ENCODE measurements at places on chromosomes 5 and 9.

GRCh38 chr5:158754018-158754514 lies 345.6 kb downstream of the EBF1 start:
- no peaks in the 10 kb centered on the region for H3K36me3 ChIP-seq
- H3K4me3 ChIP-seq = no peak overlapping the region
- DNase-seq = no peak
- no peaks in the 10 kb centered on the region for H3K27me3 ChIP-seq

GRCh38 chr9:128424268-128424780 lies 3.7 kb downstream of the CERCAM start:
- H3K27ac ChIP-seq = no peak overlapping the region
- DNase-seq = no peak

DNA sequence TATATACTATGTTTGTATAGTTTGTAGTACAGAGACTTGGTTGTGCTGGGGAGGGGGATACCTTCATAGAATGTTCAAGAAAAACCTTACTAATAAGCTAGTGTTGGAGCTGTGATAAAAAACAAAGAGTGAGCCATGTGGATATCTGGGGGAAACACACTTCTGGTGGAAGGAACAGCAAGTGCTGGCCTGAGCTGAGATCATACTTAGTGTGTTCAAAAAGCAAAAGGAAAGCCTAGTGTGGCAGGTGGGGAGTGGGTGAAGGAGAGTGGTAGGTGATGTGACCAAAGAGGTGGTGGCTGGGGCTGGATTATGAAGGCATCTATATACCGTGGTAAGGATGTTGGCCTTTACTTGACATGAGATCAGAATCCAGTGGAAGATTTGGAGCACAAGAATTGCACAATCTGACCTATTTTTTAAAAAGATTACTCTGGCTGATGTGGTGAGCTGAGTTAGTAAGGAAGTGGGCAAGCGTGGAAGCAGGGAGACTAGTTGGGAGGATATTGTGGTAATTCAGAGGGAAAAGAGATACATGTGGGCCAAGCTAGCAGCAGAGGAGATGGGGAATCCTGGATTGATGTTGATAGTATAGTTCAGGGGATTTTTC lies 26.6 kb downstream of the PALM2AKAP2 start:
- DNase-seq = no peak
- H3K27ac ChIP-seq = no peak overlapping the region
- no peaks in the 10 kb centered on the region for H3K36me3 ChIP-seq
- H3K27me3 ChIP-seq = no peaks in the 10 kb centered on the region

DNA sequence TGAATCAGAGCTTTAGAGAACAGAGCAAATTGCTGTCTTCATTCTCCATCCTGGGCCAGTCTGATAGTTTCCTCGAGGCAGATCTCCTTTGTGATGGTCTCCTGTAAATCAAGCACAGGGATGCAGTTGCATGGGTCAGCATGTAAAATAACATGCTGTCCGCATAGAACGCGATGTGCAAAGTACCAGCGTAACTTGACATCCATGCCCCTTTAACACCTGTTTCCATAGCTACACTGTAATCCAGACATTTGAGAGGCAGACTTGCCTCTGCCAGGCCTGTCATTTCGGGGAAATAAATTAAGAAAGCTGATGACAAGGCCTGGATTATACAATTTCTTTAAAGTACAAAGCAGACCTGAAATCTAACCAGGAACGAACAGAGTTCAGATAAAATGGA lies 413.5 kb downstream of the TLE4 start:
- H3K4me3 ChIP-seq = no peak overlapping the region
- no peaks in the 10 kb centered on the region for H3K36me3 ChIP-seq
- peaks cover 19% of the 10 kb centered on the region for H3K4me1 ChIP-seq
- H3K27ac ChIP-seq = no peak overlapping the region
- no peaks in the 10 kb centered on the region for H3K27me3 ChIP-seq

- H3K4me1 ChIP-seq = peaks cover 37% of the 10 kb centered on the region
- H3K27ac ChIP-seq = no peak overlapping the region
- no peak for DNase-seq
Observed at GRCh38 chr5:93280518-93280917, 300.5 kb downstream of the NR2F1-AS1 start.

DNA sequence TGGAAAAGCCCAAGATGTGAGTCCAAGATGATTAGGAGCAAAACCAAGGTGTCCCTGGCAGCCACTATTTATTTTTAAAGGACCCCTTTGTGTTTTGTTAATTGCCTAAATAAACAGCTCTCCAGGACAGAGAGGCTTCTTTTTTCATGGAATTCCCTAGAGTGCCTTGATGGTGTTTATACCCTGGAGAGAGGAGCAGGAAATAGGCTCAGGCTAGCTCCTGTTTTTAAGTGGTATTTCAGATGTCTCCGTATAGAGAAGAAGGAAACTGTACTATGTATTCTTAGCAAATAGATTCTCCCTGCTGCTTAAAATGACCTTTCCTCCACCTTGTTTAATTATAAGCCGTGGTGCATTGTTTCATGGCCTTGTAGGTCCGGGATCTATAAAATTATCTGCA lies 292.4 kb downstream of the CD180 start:
- H3K27ac ChIP-seq = no peak overlapping the region
- H3K4me1 ChIP-seq = peaks cover 3% of the 10 kb centered on the region
- no peak for DNase-seq
- H3K36me3 ChIP-seq = no peaks in the 10 kb centered on the region

- H3K27ac ChIP-seq = no peak overlapping the region
- H3K36me3 ChIP-seq = peaks cover 5% of the 10 kb centered on the region
- H3K27me3 ChIP-seq = no peaks in the 10 kb centered on the region
- H3K4me3 ChIP-seq = no peak overlapping the region
- DNase-seq = no peak
- H3K4me1 ChIP-seq = no peaks in the 10 kb centered on the region
Observed at GRCh38 chr9:123069010-123069481, 35.6 kb downstream of the GPR21 start.

Measured in neural crest cell (in vitro differentiated cells).